ENCODE measurements at places on chromosomes 2 and 18.

DNA sequence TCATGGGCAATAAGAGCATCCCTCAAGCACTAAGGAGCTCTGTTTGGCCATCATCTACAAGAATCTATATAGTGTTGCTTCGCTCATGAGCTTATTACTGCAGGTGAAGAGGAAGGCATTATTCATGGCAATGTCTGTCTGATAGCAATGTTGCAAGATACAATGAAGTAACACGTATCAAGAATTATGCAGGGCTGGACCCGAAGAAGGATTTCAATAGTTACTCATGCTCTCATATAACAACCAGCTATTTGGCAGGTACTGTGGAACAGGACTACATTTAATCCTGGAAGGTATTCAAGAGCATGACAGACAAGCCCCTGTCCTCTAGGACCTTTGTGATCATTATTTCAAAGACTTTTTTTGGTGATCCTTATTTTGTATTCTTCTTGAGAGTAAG lies 109.6 kb downstream of the LAMA3 start:
- no peak for DNase-seq

DNA sequence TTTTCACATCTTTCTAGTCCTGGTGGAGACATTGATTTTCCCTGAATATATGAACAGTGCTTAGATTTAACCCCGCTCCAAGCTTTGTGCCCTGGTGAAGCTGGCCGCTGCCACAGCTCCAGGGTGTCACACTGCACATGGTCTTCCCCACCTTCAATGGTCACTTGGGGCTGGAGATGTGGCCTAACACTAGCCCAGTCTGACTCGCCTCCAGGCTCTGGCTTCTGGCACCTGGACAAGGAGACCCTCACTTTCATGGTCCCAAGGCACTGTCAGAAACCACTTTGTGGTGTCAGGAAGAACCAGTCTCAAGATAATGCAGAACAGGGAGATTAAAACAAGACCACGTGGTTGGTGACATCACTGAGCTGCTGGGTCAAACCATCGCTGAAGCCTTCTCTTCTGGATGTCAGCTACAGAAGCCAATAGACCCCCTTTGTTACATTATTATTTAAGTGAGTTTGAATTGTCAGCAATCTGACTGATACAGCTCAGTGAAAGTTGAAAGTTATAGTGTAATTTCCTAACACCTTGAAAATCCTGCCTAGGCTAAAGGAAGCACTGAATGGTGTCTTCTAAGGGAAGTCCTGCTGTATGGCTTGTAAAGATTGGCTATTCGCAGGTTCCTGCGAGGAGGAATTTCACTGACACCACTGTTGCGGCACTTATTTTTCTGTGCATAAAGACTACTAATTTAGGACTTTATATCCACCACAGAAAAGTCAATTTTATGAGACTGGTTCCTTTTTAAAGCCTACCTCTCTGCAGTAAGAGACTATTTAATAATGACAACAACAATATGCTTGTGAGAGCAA lies 55.0 kb upstream of the CTDP1 start:
- peak; percentile 41 for DNase-seq

- DNase-seq = no peak
Observed at GRCh38 chr18:25147877-25148488, 204.0 kb downstream of the ZNF521 start.

GRCh38 chr2:133713049-133713580 lies 144.9 kb upstream of the NCKAP5 start:
- no peak for DNase-seq

- DNase-seq = no peak
Observed at GRCh38 chr2:151204756-151205155, 56.9 kb downstream of the RBM43 start.

- DNase-seq = no peak
Observed at GRCh38 chr2:38125842-38126241, 49.9 kb upstream of the CYP1B1 start.

- DNase-seq = no peak
Observed at GRCh38 chr2:106843910-106844250, 42.1 kb downstream of the ST6GAL2 start.

- no peak for DNase-seq
Observed at GRCh38 chr2:3142961-3143571, 234.6 kb downstream of the EIPR1 start.

GRCh38 chr2:126703311-126703710 lies 47.4 kb downstream of the GYPC start:
- no peak for DNase-seq

Data from activated effector memory CD4-positive, alpha-beta T cell treated with anti-CD3 and anti-CD28 coated beads, Interleukin-2, amount 50 U/mL, for 16 hours (primary cell).